ENCODE measurements at places on chromosomes 7 and 10.

DNA sequence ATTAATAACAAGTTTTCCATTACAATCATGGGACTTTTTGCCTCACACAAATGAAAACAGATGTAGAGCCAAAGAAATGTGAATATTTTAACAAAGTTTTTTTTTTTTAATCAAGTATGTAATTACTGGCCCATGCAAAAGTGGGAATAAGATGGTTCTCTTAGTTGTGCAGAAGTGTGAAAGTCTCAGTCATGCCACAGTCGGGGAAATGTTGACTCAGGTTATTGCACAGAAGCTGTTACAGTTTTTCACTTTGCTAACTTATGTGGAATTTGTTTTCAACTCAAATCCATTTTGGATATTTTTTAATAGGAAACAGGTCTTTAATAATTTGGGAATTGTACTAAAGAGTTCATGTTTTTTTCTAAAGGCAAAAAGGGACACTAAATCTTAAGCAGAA, 44.0 kb upstream of the CAV2 start:
- no peak for DNase-seq

DNA sequence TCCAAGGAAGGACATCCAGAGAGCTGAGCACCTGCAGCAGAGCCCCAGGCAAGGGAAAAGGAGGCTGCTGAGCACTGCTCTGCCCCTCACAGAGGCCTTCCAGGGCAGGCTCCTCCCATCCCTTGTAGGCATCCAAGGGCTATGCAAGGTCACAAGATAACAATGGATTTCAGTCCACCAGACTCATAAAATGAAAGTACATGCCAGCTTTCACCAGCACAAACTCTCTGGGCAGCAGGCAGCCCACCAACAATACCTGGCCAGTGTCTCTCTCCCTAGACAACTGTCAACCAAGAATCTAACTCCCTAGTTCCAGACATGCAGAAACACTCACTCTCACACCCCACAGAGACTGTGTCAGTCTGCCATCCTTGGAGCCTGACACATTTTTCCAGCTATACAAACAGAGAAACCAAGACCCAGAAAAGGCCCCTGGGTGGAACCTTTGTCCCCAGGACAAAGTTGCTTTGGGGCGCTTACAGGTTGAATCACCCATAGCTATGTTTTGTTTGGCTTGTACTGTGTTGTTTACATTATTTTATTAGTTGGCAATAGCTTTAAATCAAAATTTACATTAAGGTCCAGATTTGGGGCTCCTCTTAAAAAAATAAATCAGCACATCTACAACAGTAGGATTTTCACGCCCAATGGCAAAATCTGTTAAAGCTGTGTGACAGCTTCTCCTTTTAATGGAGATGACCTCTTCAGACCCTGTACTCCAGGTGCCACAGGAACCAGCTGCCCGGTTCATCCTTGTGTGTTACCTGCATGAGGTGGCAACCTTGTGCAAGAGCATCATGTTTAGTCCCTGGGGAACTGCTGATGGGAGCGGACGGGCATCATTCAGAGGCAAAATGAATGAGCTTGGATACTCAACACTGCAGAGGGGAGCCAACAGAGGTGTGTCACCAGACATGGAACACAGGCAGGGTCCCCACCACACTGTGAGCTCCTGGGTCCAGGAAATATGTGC, 5.2 kb downstream of the GRID1 start:
- DNase-seq: no peak

DNA sequence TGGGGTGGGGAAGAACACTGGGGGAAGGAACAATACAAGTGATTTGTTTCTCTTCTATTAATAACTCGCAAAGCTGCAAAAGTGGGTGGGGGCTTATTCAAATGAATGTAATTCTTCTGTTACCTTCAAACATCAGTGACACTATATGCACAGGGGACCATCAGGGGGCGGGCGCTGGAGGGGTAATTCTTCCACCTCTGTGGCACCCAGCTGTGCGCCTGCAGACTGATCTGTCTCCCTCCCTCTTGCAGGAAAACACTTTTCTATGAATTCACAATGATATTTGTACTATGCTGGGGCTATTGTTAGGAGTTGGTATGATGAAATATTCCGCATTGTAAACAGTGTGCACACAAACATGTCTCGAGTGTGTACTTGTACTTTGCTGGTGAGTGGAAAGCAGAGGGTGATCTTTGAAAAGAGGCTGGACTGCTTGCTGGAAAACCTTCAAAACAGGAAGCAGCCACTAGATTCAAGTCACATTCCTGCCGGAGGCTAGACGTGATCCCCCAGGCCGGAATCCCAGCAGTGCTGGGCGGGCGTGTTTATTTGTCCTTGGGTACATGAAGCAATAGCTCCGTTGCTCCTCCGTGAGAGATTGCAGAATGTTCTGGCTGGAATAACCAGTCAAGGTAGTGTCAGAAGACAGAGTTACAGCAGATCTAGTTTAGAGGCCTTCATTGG, 15.8 kb upstream of the BNIP3 start:
- DNase-seq: no peak

- no peak for DNase-seq
These were observed 6.9 kb downstream of the LSMEM1 start for GRCh38 chr7:112487457-112488263.

DNA sequence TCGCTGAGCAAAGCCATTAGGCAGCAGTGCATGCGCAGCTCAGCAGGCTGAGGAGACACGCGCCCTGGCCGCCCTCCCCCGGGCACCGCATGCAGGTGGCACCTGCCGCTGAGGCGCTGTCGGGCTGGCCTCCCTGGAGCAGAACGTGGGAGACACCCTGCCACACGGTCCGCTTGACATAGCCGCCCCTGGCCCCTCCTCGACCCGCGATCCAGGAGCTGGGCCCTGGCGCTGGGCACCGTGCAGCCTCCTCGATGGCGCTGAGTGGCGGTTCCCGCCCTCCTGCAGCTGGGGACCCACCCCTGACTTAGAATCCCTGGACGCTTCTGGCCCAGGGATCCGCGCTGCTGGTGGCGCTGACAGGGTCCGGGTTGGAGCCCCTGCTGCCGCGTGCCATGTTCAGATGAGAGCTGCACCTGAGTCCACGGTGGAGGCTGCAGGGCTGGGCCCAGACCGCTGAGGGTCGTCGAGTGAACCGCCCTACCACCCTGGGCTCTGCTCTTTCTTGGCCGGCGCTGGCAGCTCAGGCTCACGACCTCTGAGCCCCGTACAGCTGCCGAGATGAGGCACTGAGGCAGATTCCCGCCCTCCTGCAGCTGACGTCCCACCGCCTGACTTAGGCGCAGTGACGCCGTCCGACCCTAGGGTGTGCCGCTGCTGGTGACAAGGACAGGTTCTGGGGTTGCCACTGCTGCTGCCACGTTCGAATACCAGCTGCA, 116.8 kb downstream of the OR13A1 start:
- DNase-seq: no peak

GRCh38 chr10:123746061-123746460, 79.9 kb downstream of the GPR26 start:
- no peak for DNase-seq

DNA sequence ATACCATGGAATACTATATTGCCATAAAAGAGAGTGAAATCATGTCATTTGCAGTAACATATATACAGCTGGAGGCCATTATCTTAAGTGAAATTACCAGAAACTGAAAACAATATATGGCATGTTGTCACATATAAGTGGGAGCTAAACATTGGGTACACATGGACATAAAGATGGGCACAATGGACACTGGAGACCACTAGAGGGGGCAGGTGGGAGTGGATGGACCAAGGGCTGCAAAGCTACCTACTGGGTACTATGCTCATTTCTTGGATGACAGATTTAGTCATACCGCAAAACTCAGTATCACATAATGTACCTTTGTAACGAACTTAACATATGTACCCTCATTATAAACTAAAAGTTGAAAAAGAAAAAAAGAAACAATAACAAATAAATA, 1167.6 kb downstream of the NXPH1 start:
- no peak for DNase-seq

DNA sequence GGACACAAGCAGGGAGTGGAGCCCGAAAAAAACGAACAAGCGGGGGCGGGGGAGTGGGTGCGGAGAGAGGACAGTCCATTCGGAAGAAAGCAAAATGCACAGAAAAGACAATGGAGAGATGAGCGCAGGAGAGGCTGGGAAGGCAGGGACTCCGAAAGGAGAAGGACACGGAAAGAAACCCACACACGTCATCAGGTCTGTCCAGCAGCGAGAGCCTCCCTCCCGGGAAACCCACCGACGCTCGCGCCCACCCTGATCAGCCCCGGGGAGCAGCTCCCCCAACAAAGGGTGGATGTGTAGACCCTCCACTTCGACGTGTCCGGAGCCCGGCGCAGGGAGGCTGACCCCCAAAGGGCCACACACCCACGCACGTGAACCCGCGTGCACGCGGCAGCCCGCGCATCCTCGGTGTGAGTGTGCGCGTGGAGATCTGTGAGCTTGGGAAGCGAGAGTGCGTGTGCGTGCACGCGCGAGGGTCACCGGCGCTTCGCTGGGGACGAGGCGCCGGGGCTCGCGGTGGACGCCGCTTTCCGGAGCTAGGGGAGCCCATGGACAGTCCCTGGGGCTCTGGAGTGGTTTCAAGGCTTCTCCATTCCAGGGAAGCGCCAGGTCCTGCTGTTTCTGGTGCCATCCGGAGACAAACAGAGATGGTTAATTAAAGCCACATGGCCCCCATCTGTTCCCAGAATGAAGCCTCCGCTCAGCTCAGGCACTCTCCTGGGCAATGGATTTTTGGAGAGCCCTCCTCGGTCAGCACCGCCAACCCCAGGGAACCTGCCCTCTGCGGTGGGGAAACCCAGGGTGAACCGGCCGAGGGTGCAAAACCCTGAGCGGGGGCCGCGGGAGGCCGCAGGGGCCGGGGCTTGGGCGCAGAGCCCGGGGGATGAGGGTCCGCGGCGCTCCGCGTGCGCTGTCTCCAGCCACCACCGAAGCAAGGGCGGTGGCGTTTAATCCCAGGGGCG, 916 bp downstream of the LAMB1 start:
- peak; percentile 70 for DNase-seq

- peak; percentile 11 for DNase-seq
These were observed 35.2 kb downstream of the ST7 start for GRCh38 chr7:116988363-116988989.

DNA sequence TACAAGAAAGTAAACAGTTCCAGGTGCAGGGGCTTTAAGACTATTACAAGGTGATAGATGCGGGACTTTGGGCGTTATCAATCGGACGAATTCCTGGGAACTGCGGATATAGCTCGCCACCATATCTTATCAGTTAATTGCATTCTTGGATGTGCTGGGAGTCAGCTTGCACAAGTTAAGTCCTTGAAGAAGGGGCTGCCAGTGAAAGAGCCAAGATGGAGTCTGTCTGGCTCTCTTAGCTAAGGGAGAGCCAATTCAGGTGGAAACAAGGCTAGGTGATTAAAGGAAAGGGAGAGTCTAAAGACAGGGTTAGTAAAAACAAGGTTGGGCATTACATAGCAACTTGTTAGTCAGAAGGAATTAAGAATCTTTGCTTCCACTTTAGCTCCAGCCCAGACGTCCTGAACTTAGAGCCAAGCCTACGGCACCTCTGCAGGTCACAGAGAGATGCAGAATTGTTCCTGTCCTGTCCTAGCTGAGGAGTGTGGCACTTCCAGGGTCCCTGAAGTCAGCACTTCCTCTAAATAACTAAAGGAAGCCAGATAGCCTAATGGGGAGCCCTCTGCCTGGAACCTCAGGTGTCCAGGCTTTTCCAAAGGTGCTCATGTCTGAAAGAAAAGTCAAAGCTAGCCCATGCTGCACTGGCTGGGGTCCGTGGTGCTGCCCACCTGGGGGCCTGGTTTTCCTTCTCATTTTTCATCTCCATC, 17.3 kb downstream of the ZC3HAV1 start:
- no peak for DNase-seq

DNA sequence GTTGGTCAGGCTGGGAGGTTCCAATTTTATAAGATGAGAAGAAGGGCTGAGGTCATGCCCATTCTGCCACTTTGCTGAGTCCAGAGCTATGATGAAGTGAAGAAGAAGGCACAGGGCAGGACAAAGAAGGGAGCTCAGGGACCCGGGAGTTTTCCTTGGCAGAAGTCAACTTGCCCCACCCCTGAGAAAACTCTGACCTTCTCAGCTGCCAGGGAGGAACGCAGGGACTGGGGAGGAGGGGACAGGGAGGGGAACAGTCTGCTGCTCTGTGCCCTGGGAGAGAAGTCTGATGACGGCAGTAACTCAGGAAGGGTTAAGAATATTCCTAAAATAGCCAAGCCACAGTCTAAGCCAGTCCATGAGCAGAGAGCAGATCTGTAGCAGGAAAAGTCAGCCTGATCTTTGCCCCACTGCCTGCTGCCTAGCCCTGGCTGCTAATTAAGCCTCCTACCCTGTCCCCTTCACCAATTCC, 11.7 kb downstream of the ADIRF start:
- DNase-seq: no peak

- DNase-seq: no peak
These were observed 88.8 kb upstream of the INSIG1 start for GRCh38 chr7:155208681-155209477.
